Activated CD4-positive, alpha-beta T cell treated with anti-CD3 and anti-CD28 coated beads, Interleukin-10, Interleukin-2, amounts not matched to agents 100 ng/mL and 50 ng/mL, durations not matched to agents 16 hours and 8 hours (primary cell): ENCODE measurements at places on chromosomes 6 and 20.

- DNase-seq, result peak; percentile 57
These were observed 82.0 kb upstream of the EDN1 start for GRCh38 chr6:12208190-12208589.

DNA sequence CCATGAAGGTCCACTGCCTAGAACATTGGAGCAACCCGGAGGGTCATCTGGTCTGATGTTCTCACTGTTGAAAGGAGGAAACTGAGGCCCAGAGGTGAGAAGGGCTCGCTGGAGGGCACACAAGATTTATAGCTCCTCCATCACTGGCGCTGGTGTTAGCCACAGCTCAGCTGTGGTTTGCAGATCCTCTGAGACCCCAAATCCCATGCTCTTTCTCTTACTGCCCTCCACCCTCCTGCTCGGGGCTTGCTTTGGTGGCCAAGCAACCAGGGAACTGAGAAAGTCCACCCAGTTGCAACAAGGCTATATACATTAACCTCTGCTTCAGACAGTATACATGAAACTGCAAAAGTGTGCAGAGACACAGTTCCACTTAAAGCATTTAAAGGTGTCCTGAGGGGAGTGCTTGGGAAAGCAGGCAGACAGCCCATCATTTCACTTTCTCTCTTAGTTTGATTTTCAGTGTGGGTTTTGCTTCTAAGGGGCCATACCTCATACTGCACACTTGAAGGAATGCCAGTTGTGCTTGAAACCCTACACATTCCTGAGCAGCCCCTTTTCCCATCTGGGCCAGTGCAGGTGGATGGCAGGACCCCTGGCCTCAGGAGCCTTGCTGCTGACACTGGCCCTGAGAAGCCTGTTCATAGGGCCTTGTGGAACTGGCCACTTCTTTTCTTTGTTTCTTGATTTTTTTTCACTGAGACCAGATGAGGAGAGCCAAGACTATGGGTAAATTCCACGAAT is 347.6 kb downstream of the CDC5L start:
- no peak for DNase-seq

GRCh38 chr6:157911786-157912185 is 69.9 kb upstream of the SYNJ2 start:
- no peak for DNase-seq

GRCh38 chr6:160161647-160161986 is 40.0 kb downstream of the SLC22A1 start:
- no peak for DNase-seq

GRCh38 chr20:32763202-32764004 is 1.2 kb downstream of the DNMT3B start:
- DNase-seq, result no peak

DNA sequence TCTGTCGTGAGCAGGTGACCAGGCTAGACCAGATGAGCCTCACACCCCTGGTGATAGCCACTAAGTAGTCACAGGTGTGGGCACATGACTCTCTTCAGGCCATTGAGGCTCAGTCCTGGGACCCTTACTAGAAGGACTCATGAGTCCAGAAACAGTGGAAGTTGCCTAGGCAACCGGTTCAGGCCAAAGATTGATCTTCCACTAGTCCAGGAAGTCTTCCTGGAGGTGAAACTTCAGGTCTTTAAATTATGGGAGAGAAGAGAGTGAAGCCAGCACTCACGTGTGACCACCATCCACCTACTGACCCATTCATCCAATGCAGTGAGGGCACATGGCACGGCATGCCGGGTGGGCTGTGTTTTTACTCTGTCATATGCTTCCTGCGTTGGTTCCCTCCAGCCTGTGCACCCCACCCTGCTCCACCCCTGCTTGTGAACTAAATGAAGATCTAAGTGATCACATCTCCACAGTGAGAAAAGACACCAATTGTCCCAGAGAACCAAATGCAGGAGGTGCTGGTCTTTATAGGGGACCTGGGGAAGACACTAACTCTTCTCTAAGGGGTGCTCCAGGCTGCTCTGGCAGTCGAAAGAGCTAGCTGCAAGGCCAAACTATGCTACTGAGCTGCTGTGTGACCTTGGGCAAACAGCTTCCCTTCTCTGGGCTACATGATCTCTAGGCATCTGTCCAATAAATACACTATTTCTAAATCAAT is 12.5 kb upstream of the STX16 start:
- DNase-seq, result no peak

GRCh38 chr6:159788753-159789376 is 537 bp downstream of the TCP1 start:
- peak; percentile 42 for DNase-seq
